K562 (cell line): ENCODE measurements at places on chromosomes 1 and 21.

DNA sequence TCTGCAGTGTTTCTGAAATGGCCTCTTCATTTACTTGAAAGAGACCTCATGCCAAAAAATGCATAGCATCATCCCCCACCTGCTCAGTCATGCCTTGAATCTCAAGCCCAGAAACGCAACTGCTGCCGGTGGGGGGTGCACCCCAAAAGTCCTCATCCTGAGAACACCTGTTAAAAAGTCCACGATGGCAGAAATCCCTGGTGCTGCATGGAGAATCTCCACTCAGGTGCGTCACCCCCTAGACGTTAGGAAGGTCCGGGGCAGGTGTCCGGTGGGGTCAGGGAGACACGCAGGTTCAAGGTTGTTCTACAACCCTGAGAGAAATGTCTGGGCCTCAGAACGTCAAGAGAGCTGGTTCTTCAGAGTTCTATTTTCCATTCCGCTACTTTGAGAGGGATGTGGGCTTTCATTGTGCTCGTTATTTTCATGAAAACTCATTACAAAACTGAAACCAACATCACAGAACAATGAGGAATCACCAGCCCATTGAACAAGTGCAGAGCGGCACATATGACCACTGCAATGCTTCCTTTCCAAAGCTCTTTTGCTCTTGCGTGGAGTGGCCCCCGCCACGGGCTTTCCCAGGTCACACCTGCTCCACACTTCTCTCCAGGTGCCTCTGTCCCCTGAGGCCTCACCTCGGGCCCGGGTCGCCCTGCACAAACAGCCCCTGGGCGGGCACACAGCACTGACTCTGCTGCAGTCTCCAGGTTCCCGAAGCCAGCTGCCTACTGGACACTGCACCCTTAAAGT is 201.9 kb downstream of the TOMM20 start:
- no peak for DNase-seq

DNA sequence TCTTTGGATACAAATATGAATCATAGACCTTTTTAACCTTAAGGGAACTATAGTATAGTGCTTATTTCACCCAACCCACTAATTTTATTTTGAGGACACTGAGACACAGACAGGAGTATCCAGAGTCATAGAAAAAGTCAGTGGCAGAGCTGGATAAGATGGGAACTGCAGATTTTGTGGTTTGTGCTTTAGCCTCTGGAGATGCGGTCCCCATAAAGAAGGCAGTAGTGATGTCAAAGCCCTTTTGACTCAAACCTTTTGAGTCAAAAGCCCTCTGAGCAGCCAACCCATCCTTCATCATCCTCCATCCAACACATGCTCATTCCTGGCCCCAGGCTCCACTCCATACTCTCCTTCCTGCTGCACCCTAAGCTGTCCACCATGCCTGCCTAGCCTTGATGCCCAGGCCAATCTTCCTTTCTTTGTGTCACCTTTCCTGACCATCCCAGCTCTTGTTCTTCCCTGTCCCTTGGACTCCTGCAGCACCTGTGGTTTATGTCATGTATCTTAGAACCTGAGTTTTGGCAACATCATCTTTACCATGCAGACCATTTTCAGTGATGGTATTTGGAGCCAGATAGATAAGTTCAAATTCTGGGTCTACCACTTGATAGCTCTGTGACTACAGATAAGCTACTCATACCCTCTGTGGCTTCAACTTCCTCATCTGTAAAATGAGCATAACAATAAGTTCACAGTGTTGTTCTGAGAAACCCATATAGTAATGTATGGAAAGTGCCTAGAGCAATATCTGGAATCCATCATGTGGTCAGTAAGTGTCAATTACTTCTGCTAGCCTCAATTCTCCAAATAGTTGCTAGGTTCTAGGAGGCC is 20.1 kb downstream of the SLAMF1 start:
- DNase-seq = peak; percentile 57

GRCh38 chr1:101360506-101360905 is 123.7 kb downstream of the S1PR1 start:
- no peak for DNase-seq

DNA sequence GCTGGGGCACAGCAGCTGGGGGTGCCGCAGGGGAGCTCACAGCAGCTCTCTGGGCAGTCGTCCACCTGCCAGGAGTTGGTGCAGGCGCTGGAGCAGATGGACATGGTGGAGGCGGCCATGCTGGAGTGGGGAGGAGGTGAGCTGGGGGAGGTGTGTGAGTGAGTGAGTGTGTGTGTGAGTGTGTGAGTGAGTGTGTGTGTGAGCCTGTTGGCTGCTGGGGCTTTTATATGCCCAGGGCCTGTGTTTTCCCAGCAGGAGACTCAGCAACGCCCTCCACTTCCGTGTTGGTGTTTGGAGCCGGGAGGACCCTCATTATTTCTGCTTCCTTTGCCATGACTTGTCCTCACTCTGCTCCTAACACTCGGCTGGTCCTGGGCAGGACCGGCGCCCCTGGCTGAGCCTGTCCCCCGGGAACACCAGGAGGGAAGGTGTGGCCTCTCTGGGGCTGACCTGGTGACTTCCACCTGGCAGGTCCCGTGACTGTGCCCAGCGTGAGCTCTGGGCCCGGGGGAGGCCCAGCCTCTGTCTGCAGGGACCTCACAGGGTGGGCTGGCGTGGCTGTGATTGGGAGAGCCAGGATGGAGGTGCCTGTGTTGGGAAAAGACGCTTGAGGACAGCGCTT is at the start of gene KRTAP10-2:
KRTAP10-2 (minus strand) TSS at position 166 of the 622 bp plus-strand sequence; CDS start at position 119, 47 bp downstream.
- DNase-seq = no peak

DNA sequence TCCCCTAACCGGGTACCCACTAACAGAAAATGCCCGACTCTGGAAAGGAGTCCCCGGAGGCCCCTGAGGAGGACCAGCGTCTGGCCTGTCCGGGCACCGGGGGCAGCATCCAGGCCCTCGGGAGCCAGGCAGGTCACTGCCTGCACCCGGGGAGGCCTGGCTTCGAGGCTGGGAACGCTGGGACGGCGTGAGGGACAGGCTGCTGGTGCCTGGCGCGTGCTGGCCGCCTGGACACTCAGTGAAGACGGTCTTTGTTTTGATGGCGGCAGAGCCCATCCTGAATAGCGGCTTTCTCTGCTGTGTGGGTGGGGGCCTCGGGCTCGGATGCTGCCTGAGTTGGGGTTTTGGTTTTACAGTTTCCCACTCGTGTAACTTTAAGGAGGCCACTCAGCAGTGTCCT is 37.6 kb downstream of the PRKCZ start:
- no peak for DNase-seq

GRCh38 chr1:119001181-119002027 is 13.3 kb upstream of the TBX15 start:
- no peak for DNase-seq

GRCh38 chr1:184970691-184971161 is 3.6 kb downstream of the NIBAN1 start:
- DNase-seq = no peak

DNA sequence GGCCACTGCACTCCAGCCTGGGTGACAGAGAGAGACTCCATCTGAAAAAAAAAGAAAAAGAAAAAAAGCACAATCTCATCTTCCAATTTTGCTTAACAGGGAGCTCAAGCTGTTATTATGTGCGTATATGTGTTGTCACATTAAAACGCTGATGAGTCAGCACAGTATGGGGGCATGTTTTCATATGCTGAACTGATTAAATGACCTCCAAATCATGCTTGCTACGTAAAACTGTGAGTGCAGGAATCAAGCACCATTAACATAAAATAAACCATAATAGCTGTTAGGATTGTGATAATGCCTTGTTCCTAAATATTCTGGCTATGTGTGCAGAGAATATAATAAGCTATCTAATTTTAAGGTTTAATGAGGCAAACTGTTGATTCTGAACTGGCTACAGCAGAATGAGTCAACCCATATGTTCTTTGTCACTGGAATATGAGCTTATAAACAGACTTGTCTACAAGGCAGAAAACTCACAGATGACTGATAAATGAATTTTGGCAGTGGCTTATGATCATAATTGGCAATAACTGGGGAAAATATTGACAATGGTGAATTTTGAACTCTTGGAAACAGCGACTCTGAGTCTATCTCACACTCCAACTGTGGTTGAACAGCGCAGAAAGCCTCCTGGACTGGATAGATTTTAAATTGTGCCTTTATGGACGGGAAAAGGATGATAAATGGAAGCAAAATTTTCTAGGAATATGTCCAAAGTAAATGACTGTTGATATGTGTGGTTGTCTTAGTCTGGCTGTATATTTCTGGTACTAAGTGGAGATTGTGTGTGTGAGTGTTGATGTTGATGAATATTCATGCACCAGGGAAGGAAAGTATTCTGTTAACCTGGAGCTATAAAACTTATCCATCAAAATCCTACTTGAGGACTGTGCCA is 75.5 kb downstream of the VCAM1 start:
- DNase-seq = peak; percentile 13

DNA sequence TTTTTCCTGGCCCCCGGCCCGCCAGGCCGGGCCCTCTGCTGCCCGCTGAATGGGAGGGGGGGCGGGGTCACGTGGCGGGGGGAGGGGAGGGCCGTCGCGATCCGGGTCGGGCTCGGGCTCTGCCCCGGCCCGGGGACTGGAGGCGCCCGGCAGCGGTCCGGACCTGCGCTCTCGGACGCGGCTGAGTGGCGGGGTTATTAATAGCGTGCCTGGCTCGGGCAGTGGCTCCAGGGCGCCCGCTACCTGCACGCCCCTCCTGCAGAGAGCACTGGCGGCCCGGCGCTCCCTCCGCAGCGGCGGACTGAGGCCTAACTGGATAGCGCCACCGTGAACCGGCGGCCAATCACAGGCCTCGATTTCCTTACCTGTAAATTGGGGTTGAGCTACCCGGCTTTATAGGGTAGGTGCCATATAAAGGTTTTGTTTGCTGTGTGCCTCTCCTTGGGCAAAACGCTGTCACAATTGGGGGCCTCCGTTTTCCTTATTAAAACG is 28.1 kb downstream of the AHDC1 start:
- peak; percentile 39 for DNase-seq

- DNase-seq = no peak
Measured at GRCh38 chr1:181680332-181680731, 197.0 kb downstream of the CACNA1E start.

DNA sequence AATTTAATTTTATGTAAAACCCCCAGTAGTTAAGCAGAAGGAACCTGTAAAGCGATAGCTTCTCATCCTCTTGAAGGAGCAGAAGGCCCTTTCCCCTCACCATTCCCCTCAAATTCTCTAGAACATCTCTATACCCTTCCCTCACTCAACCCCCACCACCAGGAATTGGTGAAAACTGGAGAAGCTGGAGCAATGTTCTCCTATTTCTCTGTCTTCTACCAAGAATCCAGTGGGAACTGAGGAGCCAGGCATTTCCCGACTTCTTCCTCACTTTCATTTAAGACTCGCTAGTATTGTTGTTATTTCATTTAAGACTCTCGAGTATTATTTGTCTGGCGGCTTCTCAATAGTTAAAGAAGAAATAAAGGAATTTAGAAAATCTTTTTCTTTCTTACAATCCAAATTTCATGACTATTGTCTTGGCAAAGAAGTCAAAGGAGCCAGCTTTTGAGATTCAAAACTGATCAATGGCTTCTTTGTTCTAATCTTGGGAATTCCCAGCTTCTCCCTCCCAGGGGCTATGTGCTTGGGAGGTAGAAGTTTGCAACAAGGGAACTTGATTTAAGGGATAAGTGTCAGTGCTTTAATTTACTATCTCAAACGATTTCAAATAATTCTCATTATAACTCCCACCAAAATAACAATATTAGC is 253.3 kb upstream of the ADGRL2 start:
- no peak for DNase-seq

DNA sequence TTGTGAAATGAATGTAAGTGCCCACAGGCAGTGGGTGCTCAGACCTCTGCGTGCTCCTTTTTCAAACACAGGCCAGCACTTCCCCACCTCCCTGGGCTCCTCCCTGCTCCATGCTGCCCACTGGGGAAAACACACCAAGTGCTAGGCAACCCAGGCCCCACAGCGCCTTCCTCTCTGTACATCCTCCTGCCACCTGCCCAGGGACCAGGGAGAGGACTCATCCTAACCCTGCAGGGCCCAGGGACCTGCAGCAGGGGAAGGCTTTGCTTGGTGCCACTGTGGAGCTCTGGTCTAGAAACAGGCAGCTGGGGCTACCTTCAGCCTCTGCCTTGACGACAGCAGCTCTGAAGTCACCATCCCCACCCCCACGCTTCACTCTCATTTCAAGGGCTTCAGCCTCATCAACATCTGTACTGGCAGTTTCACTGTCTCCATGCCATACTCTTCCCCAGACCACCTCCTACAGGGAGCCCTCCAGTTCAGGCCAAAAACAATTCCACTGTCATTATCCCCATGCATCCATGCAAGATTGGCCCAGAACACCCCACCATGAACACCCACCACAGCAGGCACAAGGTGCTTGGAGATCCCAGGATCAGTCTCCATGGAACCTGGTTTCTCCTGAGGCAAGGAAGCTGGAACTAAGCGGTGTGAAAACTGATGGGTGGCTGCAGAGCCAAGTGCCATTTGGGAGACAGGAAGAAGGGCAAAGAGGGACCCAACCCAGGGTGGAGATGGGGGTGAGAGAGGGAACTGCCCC is 1.1 kb downstream of the IGSF8 start:
- no peak for DNase-seq

- DNase-seq = no peak
Measured at GRCh38 chr1:230965535-230965934, 13.1 kb downstream of the TTC13 start.

DNA sequence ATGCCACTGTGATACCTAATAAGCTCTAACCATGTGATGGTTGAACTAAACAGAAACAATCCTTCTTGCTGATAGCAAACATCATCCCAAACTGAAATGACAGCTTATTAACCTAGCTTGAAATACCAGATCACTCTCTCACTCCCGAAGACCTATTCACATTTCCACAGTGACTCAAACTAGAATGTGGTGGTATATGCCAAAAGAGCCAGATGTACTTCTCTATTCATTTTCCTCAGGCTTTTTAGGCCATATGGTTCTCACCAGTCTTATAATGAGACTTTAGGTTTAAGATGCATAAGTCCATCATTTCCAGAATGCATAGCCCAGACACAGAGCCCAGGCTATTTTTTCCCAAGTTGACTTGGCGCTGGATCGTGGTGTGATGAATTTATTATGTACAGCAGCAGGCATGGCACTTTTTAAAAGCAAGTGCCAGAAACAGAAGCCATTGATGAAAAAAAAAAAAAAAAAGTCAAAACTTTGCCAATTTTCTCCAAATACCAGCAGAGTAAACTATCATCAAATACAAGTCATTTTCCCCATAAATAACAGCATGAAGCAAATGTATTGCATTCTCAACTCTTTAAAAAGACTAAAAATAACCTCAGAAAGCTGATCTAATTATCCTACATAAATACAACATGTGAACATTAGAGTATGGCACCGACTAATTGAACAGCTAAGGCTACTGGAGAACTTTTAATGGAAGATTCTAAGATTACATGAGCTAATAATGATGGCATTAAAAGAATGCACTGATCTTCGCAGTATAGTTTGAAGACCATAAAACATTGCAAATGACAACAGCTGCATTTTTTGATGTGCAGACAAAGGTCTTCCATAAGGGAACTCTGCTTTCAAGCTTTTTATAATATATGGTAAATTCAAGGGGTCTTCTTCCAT is 365.4 kb downstream of the LRRIQ3 start:
- DNase-seq = no peak

- no peak for DNase-seq
Measured at GRCh38 chr1:192812420-192813209, 3.8 kb downstream of the RGS2 start.

GRCh38 chr1:78304761-78305160 is 186.0 kb upstream of the PTGFR start:
- no peak for DNase-seq
